ENCODE measurements at places on chromosomes 6 and 20.

GRCh38 chr20:50482396-50482981 lies 27.7 kb upstream of the PTPN1 start:
- no peak overlapping the region for H3K4me3 ChIP-seq
- peaks cover 17% of the 10 kb centered on the region for H3K4me1 ChIP-seq
- H3K27ac ChIP-seq, result no peak overlapping the region

- H3K36me3 ChIP-seq, result no peaks in the 10 kb centered on the region
- no peak for DNase-seq
- no peaks in the 10 kb centered on the region for H3K27me3 ChIP-seq
- H3K4me1 ChIP-seq, result no peaks in the 10 kb centered on the region
Observed at GRCh38 chr6:161319231-161319630, 45.4 kb upstream of the AGPAT4 start.

GRCh38 chr6:37473364-37474095 lies 26.2 kb downstream of the CCDC167 start:
- H3K36me3 ChIP-seq, result peaks cover 11% of the 10 kb centered on the region
- no peaks in the 10 kb centered on the region for H3K27me3 ChIP-seq
- H3K4me3 ChIP-seq, result no peak overlapping the region
- no peak overlapping the region for H3K27ac ChIP-seq
- H3K4me1 ChIP-seq, result no peaks in the 10 kb centered on the region

- no peak overlapping the region for H3K4me3 ChIP-seq
- peaks cover 5% of the 10 kb centered on the region for H3K36me3 ChIP-seq
- peaks cover 33% of the 10 kb centered on the region for H3K4me1 ChIP-seq
- no peak overlapping the region for H3K27ac ChIP-seq
- H3K27me3 ChIP-seq, result no peaks in the 10 kb centered on the region
Observed at GRCh38 chr6:87200469-87201175, 45.3 kb downstream of the ZNF292 start.

DNA sequence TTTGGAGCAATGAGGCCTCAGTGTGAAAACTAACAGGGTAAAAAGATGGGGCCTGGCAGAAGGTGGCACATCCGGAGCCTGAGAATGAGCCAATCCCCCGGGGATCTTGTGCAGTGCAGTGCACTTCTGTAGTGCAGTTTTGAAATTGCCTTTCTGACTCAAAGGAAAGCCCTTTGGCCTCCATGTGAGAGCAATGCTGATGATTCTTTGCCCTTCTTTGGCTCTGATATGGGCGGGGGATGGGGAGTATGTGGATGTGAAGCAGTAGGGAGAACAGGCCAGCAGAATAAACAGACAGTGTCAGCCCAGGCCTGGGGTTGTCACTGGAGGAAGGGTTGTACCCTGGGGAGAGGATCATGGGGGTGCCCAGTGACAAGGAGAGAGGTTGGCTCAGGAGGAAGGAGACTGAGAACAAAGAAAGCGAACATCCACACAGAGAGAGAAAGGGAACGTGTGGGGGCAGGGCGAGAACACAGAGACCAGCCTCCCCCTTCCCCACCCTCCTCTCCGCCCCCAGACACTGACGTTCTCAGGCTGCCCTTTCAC lies 351.2 kb downstream of the CDC5L start:
- no peaks in the 10 kb centered on the region for H3K36me3 ChIP-seq
- H3K27me3 ChIP-seq, result no peaks in the 10 kb centered on the region
- no peak overlapping the region for H3K4me3 ChIP-seq
- DNase-seq, result no peak
- no peaks in the 10 kb centered on the region for H3K4me1 ChIP-seq

DNA sequence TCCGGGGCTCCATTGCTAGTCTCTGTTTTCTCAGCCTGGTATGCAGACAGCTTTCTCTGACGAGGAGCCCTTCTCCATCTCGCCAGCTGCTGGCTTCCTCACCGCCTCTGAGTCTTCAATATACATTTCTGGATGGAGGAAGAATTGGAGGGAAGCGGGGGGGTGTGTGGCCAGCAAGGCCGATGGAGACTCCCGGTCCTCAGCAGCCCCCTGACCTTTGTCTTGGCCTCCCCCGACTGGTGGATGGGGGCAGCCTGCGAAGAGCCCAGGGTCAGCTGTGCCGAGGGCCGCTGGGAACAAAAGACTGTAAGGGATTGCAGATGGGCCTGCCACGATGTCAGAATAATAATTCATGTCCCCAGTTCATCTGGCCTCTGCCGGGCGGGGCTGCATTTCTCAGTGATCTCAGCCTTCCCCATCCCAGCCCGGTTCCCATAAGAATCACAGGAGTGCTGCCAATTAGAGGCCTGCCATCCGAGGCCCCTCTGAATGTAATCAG lies 54.3 kb upstream of the STX16 start:
- H3K36me3 ChIP-seq, result no peaks in the 10 kb centered on the region
- H3K4me1 ChIP-seq, result no peaks in the 10 kb centered on the region
- no peak overlapping the region for H3K27ac ChIP-seq
- no peak overlapping the region for H3K4me3 ChIP-seq
- 0 out of 2 replicates have a peak, but pooled peaks cover 2% of the 10 kb centered on the region for H3K27me3 ChIP-seq

DNA sequence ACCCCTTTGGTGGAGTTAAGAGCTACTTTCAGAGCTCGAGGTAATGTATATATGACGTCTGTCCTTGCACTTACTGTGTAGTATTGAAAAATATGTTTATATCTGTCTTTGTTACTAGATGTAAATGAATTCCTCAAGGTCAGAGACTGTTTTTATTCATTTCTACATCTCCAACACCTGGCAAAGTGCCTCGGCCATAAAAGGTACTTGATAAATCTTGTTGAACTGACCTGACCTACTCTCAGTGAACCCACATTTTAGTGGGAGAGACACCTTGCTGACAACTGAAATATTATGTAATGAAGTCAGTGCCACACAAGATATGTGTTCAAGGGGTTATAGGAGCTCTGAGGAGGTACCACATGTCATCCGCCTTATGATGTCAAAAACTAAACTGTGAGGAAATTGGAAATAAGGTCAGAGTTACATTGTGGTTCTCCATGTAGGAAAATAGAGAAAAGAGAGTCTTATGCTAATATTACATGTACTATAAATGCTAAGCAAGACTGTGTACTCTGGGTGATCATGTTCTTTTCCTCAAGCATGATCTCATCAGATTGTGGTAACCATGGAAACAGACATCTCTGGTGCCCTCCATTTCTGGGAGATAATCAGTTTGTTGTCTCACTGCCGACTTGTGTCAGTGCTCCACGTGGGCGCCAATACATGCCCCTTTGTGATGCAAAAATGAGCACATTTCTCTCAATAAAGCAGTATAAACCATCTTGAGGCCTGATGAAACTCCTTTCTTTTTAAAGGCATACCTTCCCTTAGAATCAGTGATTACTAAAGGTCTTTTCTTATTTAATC lies 5.7 kb upstream of the TMEM30A start:
- H3K36me3 ChIP-seq, result no peaks in the 10 kb centered on the region
- H3K27ac ChIP-seq, result no peak overlapping the region
- no peaks in the 10 kb centered on the region for H3K27me3 ChIP-seq
- H3K4me1 ChIP-seq, result peaks cover 28% of the 10 kb centered on the region

DNA sequence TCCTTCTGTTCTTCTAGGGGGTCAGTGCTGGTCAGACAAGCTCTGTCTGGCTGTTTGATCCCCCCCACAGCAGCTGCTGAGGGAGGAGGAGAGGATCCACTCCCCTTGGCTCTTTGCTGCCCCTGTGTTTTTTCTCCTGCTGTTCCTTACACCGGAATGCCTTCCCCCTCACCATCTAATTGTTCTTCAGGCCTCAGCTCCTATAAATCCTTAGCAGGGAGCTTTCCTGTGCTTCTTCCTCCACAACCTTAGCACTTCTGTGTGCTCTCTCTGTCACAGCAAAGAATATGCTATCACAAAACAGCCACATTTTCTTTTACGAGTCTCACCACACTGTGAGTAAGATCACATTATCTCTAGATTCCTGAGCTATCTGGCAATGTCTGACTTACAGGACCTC lies 196.6 kb downstream of the OTOR start:
- H3K27me3 ChIP-seq, result no peaks in the 10 kb centered on the region
- DNase-seq, result no peak
- H3K4me3 ChIP-seq, result no peak overlapping the region
- no peak overlapping the region for H3K27ac ChIP-seq

- no peaks in the 10 kb centered on the region for H3K4me1 ChIP-seq
- no peak for DNase-seq
- no peak overlapping the region for H3K4me3 ChIP-seq
- H3K27me3 ChIP-seq, result no peaks in the 10 kb centered on the region
Observed at GRCh38 chr20:59737073-59737666, 132.8 kb downstream of the PHACTR3 start.

GRCh38 chr20:58986286-58986967 lies 5.4 kb downstream of the NELFCD start:
- no peaks in the 10 kb centered on the region for H3K27me3 ChIP-seq
- H3K27ac ChIP-seq, result no peak overlapping the region
- H3K36me3 ChIP-seq, result peaks cover 20% of the 10 kb centered on the region
- no peak overlapping the region for H3K4me3 ChIP-seq
- DNase-seq, result no peak
- H3K4me1 ChIP-seq, result peaks cover 25% of the 10 kb centered on the region

- no peak for DNase-seq
- H3K36me3 ChIP-seq, result no peaks in the 10 kb centered on the region
- no peak overlapping the region for H3K27ac ChIP-seq
- no peaks in the 10 kb centered on the region for H3K27me3 ChIP-seq
- H3K4me1 ChIP-seq, result peaks cover 37% of the 10 kb centered on the region
Observed at GRCh38 chr20:19835533-19836222, 77.6 kb downstream of the RIN2 start.

DNA sequence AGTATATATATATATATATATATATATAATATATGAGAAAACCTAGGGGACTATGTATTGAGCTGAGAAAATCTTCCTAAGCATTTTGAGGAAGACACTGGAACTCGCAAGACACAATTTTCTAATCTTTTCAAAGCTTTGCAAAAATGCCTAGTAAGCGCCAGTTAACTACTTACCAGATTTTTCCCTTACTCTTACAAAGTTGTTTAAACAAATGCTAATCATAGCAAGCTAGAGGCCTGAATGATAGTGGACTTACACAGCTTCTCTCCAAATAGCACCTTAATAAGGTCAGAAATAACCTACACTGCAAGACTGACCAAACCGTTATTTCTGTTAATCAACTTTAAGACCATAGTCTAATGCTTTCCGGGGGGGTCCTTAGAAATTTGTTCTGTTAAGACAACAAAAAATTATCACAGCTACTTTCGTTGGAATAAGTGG lies 56.1 kb upstream of the HFE start:
- DNase-seq, result peak; percentile 79
- peak overlapping the region; percentile 86 for H3K4me3 ChIP-seq
- H3K27ac ChIP-seq, result peak overlapping the region; percentile 87
- H3K36me3 ChIP-seq, result no peaks in the 10 kb centered on the region

DNA sequence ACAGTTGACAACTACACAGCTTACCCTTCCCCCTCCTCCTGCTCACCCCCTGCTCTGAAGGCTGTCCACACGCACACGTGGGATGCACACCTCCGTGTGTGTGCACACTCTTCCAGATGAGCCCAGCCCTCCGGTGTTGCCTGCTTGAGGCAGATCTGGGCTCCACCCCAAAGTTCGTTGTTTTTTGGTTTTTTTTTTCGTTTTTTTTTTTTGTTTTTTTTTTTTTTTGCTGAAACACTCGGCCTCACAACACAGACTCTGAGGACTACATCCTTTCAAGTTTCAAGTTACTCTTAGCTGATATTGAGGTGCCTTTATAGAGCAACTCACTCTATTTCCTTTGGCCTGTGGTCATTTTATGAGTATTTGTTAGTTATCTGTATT lies 88.2 kb downstream of the RREB1 start:
- no peak overlapping the region for H3K27ac ChIP-seq
- H3K36me3 ChIP-seq, result no peaks in the 10 kb centered on the region
- H3K27me3 ChIP-seq, result no peaks in the 10 kb centered on the region
- DNase-seq, result no peak
- H3K4me3 ChIP-seq, result no peak overlapping the region

DNA sequence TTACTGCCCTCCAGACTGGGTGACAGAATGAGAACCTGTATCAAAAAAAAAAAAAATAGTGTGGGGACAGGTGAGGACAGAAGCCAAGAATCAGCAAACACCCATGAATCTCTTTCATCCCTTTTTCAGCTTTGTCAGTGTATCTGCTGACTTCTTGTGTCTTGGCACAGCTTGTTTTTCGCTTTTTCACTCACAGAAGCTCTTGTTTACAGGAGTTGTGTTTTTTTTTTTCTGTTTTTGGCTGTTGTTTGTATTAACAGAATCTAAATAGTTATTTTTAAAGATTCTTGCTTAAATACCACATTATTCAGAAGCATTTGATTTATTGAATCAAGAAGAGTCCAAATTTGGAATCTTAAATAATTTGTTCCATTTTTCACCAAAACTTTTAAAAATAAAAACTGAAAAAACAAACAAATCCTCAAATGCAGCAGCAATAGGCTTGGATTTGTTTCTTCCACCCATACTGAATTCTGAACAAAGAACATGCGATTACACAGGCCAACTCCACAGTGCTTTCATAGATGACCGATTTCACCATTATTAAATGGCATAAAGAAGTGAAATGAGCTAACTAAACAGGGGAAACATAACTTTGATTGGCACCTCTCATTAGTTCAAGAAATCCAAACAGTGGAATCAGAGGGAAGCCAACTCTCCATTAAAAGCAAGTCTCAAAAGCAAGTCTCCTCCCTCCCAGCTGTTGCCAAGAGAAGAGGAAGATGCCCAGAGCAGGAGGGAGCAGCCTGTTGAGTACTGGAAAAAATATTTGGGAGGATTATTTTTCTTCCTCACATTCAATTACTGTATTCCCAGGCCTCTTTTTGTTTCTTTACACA lies 27.2 kb upstream of the GPR63 start:
- no peak overlapping the region for H3K4me3 ChIP-seq
- no peaks in the 10 kb centered on the region for H3K27me3 ChIP-seq
- DNase-seq, result no peak
- no peaks in the 10 kb centered on the region for H3K36me3 ChIP-seq

- no peak overlapping the region for H3K27ac ChIP-seq
- no peak overlapping the region for H3K4me3 ChIP-seq
- peaks cover 29% of the 10 kb centered on the region for H3K4me1 ChIP-seq
- H3K36me3 ChIP-seq, result no peaks in the 10 kb centered on the region
Observed at GRCh38 chr6:166156942-166157341, 10.7 kb downstream of the TBXT start.

DNA sequence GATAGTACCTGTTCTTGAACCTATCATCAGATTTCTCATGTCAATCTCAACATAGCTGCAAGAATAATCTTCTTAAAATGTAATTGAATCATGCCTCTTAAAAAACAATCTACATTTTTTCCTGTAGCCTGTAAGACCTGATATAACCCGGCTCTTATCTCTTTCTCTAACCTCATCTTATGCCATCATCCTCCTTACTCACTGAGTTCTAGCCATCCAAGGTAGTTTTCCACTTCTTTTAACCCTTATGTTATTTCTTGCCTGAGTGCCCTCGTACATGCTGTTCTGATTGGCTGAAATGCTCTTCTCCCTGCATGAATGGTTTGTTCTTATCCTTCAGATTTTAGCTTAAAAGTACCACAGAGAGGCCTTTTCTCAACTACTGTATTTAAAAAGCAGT lies 16.4 kb downstream of the SLC17A5 start:
- peaks cover 7% of the 10 kb centered on the region for H3K36me3 ChIP-seq
- no peak overlapping the region for H3K4me3 ChIP-seq
- no peaks in the 10 kb centered on the region for H3K4me1 ChIP-seq
- H3K27me3 ChIP-seq, result no peaks in the 10 kb centered on the region
- no peak for DNase-seq

Data from Karpas-422 (cell line).